ENCODE measurements at places on chromosomes 13 and 19. TPM values are rescaled to one million over a fixed set of nuclear protein-coding genes. Genes with fewer than 3 reads are reported as not detected.

The ELSPBP1 gene
- not detected for total RNA-seq

The SULT2A1 gene
- total RNA-seq = not detected

The OLFM2 gene
- total RNA-seq = 12.6 TPM

The HSPB6 gene
- total RNA-seq = 190 TPM

The SMIM44 gene
- not detected for total RNA-seq

The ERICH4 gene
- not detected for total RNA-seq

The CGB2 gene
- total RNA-seq = not detected

The KIR2DL3 gene
- total RNA-seq = not detected

The PRR19 gene
- 0.30 TPM for total RNA-seq

The CALR3 gene
- not detected for total RNA-seq

The GSX1 gene
- total RNA-seq = not detected

The SIGLECL1 gene
- total RNA-seq = not detected

The ZNF44 gene
- total RNA-seq = 13.5 TPM

The CCDC194 gene
- 0.63 TPM for total RNA-seq

The THOP1 gene
- 41.7 TPM for total RNA-seq

The LSM4 gene
- 147 TPM for total RNA-seq
